HEK293T (cell line): ENCODE measurements at places on chromosomes 7 and 10.

- DNase-seq = no peak
These were observed 316.9 kb upstream of the SP8 start for GRCh38 chr7:21103426-21104123.

- DNase-seq = no peak
These were observed 151.8 kb downstream of the BMPER start for GRCh38 chr7:34057136-34057535.

- no peak for DNase-seq
These were observed 684.6 kb downstream of the MAGI2 start for GRCh38 chr7:78768859-78769258.

- DNase-seq = no peak
These were observed 128.1 kb upstream of the SAMD8 start for GRCh38 chr10:74983383-74983782.
